ENCODE measurements at places on chromosomes 7 and 10. TPM values are rescaled to one million over a fixed set of nuclear protein-coding genes. Genes with fewer than 3 reads are reported as not detected.

GRCh38 chr10:121593281-121594075, 4.8 kb downstream of the FGFR2 start:
- no peak for DNase-seq

Gene OPALIN
- not detected for total RNA-seq

DNA sequence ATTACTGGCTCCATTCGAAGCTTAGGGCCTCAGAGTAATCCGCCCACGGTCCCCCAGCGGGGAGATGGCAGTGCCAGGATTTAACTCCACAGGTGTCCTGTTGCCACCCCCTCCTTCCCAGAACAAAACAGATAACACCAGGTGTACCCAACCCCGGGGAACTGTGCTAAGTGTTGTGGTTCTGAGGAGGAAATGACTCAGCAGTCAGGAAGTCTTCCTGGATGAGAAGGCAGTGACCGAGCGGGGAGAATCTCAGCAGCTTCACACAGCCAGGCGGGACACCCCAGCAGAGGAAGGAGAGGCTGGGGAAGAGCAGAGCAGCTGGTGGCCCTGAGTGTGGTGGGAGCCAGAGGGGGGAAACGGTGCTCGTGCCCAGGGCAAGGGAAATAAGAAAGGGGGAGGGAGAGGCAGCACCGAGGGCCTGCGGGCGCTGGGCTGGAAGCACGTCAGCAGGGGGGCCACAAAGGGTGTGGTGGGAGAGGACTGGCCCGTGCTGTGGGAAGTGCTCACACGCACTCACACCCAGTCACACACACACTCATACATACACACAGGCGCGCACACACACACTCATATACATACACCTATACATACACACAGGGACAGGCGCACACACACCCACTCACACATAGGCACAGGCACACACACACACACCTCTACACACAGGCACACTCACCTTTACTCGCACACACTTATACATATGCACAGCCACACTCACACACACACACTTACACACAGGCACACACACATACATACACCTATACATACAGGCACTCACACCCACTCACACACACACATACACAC, 59.8 kb upstream of the CHST15 start:
- DNase-seq: peak; percentile 99

Gene KCNMA1
- total RNA-seq: 0.68 TPM

DNA sequence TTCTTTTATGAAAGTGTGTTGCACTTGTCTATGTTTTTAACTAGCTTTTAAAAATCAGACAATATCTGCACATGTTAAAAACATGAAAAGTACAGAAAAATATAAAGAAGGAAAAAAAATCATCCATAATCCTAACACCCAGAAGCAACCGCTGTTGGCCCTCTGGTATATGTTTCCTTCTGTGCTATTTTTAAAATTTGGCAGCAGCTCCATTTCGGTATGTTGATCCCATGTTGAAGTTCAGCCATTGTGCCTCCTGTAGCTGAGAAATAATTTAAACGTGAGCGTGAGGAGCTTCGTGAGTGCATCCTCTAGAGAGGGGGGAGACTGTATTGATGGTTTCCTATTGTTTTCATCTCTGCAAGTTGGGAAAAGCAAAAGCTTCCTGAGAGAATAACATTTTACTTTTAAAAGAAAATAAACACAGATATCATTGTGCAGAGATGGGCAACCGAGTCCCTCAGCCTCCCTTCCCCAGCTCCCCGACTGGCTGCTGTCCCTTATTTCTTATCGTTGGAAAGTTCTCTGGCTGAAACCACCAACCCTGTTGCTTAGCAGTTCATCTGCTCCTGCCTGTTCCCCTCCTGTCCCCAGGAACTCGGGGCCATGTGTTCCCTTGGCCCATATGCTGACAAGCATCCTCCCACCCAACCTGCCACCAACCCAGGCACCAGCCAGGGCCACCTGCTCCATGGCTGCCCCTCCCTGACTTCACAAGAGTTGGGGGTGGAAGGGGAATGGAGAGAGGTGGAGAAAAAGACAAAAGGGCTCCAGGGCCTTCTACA, 499.1 kb upstream of the PODXL start:
- DNase-seq: no peak

GRCh38 chr7:24828891-24829661, 71.8 kb upstream of the GSDME start:
- no peak for DNase-seq

DNA sequence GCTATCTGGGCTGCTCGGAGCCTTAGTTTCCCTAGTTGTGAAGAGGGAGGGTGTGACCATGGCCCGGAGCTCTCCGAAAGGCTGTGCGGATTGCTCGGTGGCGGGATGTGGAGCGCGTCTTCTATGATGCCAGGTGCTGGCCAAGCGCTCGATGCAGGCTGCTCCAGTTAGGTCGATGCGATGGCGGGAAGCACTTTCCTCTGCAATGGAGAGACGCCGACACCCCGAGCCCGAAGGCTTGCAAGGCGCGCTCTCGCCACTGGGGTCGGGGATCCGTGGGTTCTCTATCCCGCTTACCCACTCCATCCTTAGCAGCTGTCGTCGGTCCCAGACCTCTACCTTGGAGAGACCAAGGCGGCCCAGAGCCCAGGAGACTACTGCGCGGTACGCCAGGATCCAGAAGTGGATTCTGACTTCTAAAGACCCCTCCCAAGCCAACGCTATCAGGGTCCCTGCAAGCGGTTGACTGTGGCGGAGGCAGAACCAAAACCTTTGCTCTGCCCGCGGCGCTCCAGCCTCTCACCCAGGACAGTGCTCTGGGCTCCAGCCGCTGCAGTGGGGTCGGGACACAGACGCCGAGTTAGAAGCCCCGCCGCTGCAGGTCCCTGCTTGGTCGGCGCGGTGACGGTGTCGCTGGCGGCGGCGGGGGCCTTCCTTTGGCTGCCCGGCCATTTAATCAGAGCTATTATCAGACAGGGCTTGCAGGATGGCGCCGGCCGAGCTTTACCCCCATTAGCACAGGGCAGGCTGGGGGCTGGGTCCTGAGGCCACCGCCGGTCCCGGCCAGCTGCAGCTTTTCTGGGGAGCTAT, 7.8 kb upstream of the TBX20 start:
- no peak for DNase-seq

DNA sequence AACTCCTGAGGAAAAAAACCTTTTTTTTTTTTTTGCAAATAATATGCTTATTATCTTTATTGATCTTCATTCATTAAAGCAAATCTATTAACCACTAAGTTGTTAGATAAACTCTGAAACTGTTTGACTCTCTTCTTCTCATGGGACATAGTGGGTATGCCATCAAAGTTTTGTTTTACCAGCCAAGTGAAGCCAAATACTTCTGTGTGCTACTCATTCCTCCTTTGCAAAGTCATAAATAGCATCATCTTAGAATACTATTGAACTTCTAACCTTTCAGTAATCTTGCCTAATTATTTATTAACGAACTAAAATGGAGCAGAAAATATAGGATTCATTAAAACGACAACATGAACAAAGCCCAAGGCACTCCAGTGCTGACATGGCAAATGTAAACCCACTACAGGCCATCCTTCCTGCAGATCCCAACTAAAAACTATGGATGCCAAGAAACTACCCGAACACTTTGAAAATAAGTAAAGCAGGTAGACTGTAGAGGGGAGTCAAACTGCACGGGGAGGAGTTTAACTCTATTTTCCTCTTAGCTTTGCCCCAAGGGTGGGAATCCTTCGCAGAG, 61.2 kb upstream of the ODAD2 start:
- DNase-seq: no peak

- peak; percentile 74 for DNase-seq
These were observed 10.8 kb downstream of the LFNG start for GRCh38 chr7:2530071-2530987.

DNA sequence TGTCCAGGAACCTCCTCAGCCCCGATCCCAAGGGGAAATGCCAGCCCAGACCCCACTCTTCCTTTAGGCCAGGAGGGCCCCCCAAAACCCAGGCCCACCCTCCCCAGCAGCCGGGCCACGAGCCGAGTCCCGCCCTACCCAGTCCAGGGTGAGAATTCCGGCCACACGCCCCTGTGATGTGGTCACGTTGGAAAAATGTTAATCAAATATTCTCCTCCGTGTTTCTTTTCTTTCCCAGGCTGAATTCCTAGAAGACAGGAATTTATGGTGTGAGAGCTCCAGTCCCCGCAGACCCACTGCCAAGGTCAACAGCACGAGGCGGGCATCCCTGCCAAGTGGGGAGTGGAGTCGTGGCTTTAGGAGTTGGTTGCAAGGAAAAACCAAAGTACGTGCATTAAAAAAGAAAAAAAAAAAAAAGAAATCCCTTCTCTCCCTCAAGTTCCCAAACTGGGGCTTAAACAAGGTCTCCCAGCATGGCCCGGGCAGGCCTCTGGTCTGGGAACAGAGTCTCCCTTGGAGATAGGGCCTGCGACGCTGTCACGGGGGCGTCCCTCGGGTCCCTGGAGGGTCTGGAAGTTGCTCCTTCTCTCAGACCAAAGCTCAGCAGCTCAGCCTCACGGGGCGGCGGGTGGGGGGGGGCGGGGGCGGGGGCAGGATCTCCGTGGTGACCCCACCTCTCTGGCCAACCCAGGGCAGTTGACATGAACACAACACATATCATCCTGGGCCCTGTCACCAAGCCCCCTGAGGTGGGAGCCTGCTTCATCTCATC, 28.1 kb upstream of the ELN start:
- no peak for DNase-seq

Gene ANKRD30A
- total RNA-seq: not detected

GRCh38 chr7:67598469-67598868, 601.8 kb downstream of the TYW1 start:
- no peak for DNase-seq

DNA sequence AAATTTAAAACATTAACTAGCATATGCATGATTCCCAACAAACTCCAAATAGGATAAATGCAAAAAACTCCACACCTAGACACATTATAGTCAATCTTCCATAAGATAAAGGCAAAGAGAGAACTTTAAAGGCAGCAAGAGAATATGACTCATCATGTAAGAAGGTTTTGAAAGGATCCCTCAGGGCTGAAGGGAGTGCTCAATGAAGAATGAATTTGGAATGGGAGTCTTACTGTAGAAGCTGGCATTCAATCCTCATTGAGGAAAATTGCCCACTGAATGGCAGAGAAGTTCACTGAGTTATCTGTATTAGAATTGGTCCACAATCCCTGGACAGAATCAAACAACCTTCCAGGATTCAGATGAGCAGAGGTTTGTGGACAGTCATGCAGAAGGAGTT, 26.1 kb upstream of the ZNF365 start:
- no peak for DNase-seq

GRCh38 chr7:77904252-77904651, 105.7 kb downstream of the PHTF2 start:
- no peak for DNase-seq

GRCh38 chr7:134905375-134905774, 80.9 kb upstream of the AGBL3 start:
- DNase-seq: no peak

Gene RADIL
- total RNA-seq: 0.35 TPM

DNA sequence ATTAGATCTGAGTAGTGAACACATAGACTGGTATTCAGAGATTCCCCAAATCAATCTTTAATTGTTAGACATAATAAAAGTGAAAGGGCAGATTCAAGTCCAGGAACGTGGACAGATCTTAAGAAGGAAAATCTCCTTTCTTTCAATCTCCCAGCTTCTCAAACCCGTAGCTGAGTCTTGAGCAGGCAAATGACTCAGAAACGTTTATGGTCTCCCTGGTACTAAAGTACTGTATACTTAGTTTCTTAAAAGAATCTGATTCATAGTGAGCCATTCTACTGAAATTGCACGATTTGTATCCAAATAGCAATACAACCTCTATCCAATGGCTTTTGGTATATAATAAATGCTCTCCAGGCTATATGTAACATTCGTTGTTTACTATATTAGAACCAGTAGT, 140.4 kb upstream of the RHEB start:
- DNase-seq: no peak

Gene GBX1
- total RNA-seq: not detected

Gene PNPLA8
- 31.3 TPM for total RNA-seq

DNA sequence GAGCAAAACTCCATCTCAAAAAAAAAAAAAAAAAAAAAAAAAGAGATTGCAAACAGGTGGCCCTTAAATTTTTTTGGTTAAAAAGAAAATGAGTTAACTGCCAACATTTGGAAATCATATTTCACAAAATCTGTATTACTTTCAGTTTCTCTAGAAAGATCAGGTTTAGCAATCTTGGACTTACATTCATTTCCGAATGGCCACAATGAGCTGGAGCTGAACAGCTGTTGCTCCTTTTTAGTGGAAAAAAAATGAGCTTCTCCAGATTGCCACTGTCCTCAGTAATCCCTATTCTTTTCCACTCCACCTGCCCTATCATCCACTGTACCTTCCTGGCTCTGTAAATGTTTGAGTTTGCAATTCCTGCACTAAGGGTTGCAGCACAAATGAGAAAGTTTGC, 43.6 kb downstream of the RAB11FIP2 start:
- no peak for DNase-seq

DNA sequence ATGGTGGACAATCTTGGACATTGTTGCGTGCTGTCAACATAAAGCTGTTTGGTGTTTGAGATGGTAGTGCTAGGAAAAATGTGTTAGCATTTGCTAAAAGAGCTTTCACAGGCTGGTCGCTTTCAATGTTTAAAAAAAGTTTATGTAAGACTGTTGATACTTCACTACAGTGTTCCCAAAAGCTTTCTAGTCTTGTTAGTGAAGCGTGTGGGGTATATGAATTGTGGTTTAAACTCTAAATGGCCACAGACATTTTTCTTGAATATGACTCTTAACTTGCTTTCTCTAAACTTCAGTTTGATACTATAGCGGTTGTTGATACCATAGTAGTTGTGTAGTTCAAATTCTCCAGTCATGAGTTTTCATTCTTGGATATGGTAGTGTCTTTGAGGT, 44.9 kb downstream of the MCU start:
- no peak for DNase-seq

- no peak for DNase-seq
These were observed 2.9 kb downstream of the NPC1L1 start for GRCh38 chr7:44538093-44538797.

Gene CLDN4
- total RNA-seq: 602 TPM

DNA sequence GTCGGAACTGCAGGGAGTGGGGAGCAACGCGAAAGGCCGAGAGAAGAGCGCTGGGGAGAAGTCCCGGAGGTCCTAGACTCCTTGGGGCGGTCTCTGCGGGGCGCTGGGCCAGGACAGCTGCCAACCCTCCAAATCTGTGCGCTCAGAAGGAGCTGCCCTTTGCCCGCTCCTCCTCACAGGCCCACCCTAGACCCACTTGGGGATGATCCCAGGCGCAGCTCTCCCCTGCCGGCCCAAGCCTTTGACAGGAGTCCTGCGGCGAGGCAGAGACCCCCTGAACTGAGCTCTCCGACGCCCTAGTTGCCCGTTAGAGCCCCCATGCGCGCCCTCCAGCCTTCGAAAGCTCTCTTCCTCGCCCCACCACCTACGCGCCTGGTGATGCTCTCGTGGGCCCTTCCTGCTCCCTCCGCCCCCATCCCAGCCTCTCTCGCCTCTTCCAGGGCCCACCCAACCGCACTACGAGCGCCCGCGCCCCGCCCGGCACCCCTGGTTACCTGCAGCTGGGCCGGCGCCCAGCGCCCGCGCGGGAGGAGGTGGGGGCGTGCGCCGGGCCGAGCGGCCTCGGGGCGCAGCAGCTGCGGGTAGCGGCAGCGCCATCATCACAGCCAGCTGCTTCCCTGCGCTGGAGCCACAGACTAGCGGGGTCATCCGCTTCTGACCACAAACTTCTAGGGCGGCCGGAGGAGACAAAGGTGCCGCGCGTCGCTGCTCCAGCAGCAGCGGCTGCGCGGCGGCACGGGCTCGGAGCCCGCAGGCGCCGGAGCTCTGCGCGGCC, 353.4 kb downstream of the DNAJB6 start:
- DNase-seq: no peak

Data from PC-9 (cell line).